Chondrocyte (in vitro differentiated cells): ENCODE measurements at places on chromosomes 11 and 22. TPM values are rescaled to one million over a fixed set of nuclear protein-coding genes. Genes with fewer than 3 reads are reported as not detected.

PLEKHB1 gene
- 2.0 to 2.9 TPM in 2 of 3 replicates, not detected in the other for total RNA-seq

GLB1L2 gene
- total RNA-seq: 0.34 to 0.74 TPM (median 0.35 TPM) in 3 replicates

RFPL2 gene
- total RNA-seq: 0.22 TPM in 1 of 3 replicates, not detected in the others

PDGFD gene
- 0.44 to 5.0 TPM (median 0.45 TPM) in 3 replicates for total RNA-seq

- DNase-seq: no peak
- no peaks in the 10 kb centered on the region for H3K27me3 ChIP-seq
- peak within 1 kb of the TSS; percentile 100 for H3K27ac ChIP-seq
- peaks cover 28% of the 10 kb centered on the region for H3K36me3 ChIP-seq
- peaks cover 84% of the 10 kb centered on the region for H3K4me1 ChIP-seq
Measured at GRCh38 chr11:114295676-114296604, at the start of gene NNMT. TSS of gene NNMT (plus strand) at chr11:114296399. CDS start at chr11:114296557, 158 bp downstream.

DNA sequence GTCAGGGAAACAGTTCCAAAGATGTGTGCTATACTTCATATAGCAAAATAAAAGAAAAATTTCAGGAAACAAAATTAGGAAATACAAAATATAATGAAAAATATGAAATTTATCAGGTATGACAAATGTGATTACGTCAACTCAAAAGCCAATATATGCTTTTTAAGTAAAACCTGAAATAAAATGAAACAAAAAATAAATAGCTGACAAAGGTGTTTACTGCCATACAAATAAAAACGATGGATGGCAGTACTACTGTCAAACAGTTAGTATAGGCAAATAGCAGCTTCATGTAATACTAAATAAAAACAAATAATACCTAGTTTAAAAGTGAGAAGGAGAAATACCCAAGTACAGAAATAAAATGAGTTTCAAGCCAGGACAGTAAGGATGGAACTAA lies 13.7 kb downstream of the CEP57 start:
- no peak for DNase-seq
- H3K4me1 ChIP-seq: peaks cover 3% of the 10 kb centered on the region
- no peaks in the 10 kb centered on the region for H3K27me3 ChIP-seq
- H3K27ac ChIP-seq: no peak overlapping the region

DNA sequence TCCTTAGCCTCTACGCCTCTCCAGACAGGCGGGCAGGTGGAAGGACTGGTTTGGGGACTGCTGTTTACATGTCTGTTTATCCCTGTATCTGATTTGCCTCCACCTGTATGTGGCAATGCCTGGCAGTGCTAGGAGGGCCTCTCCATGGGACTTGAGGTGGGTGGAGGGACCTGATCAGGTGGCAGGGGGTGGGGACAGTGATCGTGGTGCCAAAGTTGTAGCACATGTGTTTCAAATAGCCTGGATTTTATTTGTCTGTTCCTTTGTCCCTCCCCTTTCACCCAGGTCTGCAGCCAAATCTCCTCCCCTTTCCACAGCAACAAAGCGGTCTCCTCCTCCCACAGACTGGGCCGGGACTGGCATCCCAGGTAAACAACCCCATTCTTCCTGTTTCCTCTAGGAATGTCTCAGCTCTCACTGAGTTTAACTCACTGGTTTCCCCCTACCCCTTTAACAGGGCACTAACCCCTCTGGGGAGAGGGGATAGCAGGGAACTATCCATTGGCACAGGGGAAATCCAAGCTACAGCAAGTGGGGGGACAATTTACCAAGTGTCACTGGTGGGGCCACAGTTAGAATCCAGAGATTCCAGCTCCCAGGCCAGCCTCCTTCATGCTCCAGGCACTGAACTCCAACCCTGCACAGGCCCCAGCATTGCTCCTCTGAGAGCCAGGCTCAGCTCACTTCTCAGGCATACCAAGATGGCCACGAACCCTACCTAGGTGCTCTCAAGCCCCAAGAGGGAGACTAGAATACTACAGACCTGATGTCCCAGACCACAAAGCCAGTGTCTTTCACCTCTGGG lies 22.9 kb upstream of the TLCD5 start:
- H3K36me3 ChIP-seq: no peaks in the 10 kb centered on the region
- H3K27ac ChIP-seq: no peak overlapping the region
- no peak overlapping the region for H3K4me3 ChIP-seq
